ENCODE measurements at places on chromosomes 11 and 22.

GRCh38 chr11:79439886-79440570 is 802 bp downstream of the TENM4 start:
- no peak for DNase-seq

DNA sequence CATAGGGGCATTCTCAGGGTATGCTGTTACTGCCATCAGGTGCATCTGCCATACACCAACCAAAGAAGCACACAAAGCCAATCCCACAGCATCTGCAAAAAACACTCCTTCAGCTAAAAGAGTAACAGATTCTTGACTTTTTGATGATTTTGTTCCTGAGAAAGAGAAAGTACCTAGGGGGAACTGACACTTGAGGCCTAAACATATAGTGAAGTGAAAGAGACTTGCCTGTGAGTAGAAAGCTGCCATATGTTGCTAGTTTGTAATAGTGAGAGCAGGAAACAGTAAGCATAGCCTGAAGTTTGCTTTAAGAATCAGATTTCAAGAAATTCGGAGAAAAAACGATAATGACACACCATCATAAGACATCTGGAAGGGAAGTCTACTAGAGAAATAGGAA is 97.9 kb upstream of the CTSC start:
- DNase-seq, result no peak

DNA sequence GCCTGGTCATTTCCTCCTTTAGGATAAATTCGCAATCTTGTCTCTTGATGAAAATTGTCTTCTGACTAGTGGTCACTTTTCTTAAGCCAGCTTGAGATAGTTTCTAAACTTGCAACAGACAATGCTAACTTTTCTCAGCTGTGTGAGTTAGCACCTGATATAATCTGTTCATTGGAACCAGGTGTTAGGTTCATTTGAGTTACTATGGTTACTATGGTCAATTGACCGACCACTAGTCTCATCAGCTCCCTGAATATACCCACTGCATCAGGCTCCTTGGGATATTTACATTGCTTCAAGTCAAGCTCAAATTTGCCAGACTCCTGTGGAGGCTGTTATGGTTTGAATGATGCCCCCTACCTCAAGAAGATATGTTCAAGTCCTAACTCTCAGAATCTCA is 54.5 kb downstream of the SC5D start:
- DNase-seq, result no peak

DNA sequence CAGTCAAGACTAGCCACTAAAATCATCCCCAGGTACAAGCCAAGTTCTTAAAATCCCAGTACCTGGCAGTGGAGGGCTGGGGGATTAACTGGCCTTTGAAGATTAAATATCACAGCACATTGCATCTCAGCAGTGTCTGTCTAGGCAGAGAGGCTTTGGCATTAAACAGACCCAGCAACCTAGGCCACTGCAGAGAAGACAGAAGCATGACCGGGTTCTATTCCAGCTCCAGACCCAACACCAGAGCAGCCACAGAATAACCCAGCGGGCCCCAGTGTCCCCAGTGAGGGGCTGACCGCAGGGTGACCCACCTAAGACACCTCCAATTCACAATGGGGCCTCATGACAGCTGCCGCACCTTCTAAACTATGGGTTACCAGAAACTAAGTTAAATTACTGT is 88.2 kb downstream of the SHANK2 start:
- no peak for DNase-seq

DNA sequence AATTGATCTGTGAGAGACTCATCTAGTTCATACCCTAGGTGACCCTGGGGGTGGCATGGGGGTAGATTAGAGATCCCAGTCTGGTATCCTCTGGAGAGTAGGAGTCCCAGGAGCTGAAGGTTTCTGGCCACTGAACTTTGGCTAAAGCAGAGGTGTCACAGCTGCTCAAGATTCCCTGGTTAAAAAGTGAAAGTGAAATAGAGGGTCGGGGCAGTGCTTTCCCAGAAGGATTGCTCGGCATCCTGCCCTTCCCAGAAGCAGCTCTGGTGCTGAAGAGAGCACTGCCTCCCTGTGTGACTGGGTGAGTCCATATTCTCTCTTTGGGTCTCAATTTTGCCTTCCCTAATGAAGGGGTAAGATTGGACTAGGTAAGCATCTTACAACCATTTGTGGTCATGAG is 653 bp downstream of the IL18BP start:
- no peak for DNase-seq

DNA sequence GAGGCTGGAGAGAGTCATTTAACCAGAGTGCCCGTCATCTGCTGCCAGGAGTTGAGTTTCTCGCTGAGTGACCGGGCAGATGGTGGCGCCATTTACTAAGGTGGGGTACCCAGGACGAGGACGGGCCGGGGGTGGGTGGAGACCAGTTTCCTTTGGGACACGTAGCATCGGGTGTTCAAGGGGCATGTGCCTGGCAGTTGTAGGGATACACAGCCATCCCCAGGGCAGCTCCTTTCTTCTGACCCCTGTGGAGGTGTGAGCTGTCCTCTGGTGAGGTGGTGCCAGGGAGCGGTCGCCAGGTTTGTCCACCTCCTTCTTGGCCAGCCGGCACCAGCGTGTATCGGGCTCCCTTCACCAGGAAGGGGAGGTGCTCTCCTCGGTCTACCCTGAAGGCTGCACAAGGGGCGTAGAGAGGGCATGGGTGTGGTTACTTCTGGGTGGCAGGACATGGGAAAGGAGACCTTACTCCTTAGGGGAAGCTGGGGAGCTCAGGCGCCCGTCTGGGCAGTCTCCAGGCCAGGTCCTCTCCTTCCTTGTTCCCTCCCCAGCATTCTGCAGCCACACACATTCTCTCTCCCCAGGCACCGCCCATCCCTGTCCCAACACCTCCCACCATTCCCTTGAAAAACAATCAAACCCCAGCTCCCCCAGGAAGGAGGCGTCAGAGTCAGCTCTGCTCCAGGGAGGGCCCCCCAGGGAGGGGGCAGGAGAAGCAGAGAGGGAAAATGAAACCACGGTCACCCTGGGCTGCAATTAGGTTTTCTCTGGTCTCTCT is 10.3 kb upstream of the MB start:
- DNase-seq, result peak; percentile 91

GRCh38 chr22:46929710-46930204 is 167.3 kb downstream of the TBC1D22A start:
- DNase-seq, result no peak

GRCh38 chr22:49091451-49091850 is 736.2 kb downstream of the BRD1 start:
- DNase-seq, result no peak

- no peak for DNase-seq
Measured at GRCh38 chr11:57978686-57979531, 44.8 kb upstream of the OR9Q1 start.

DNA sequence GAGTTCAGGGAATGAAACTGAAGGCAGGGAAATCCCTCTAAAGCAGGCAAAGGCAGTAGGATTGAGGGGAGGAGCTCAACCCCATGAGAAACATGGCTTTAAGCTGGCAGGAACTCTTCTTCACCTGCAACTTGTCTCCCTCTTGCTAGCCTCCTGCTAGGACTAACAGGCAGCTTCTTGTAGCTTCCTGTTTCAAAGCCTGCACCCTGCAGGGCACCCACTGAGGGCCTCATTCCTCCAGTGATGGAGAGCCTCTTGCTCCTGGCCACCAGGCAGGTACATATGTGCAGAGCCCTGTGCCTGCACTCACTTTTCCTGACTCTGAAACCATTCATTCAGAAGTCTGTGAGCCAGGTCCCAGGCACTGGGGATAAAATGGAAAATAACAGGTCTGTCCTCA is 137.0 kb downstream of the SERGEF start:
- DNase-seq, result no peak

- peak; percentile 90 for DNase-seq
Measured at GRCh38 chr11:62553080-62553838, 6.7 kb upstream of the AHNAK start.

- no peak for DNase-seq
Measured at GRCh38 chr22:37213941-37214730, 1.9 kb upstream of the SSTR3 start.

DNA sequence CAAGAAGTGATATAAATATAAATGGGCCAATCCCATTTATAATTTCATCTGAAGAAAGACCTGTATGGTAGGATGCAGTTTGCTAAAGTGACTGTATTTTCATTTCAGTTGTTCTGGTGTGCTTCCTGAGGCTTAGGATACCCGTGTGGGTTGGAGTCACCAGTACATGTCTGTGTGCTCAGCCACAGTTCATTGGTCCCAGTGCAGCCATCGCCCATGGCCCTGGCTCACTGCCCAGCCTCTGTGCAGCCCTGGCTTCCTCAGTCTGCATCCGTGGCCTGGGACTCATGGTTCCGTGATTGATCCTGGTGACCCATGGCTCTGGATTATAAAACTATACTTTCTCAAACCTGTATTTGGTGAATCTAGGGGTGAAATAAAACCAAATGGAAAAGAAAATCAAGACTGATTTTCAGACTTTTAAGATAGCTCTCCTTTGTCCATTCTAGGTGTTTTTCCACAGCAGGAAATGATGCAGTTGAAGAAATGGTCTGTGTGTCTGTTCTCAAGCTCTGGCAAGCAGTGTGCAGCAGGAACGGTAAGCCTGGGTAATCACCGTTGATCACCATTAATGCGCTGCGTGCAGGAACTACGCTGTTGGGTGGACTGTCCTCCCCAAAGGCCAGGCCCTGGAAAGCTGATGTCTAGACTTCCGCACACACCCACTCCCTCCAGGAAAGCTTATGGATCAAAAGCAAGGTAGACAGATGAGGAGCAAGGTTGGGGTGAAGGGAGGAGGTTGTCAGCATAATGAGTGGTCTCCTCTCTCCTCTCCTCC is 27.2 kb downstream of the TTC12 start:
- DNase-seq, result no peak

GRCh38 chr22:35835267-35835997 is 117.8 kb downstream of the APOL5 start:
- no peak for DNase-seq

GRCh38 chr22:49826603-49827270 is 936 bp downstream of the BRD1 start:
- no peak for DNase-seq

DNA sequence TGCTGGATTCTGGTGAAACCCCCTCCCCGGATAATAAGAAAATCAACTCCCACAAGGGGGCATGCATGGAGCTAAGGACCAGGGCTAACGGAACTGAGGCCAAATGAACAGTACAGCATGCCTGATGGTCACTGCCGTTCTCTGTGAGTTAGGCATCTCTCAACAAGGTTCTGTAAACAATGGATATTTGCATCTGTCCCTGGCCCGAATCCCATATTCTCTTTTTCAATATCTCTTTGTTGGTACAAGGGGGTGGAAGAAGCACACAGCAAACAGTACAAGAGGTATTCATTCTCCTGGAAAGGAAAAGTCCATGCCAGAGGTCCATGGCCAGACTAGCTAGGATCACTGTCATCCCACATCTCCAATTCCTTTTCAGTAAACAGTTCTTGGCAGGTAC is 32.2 kb upstream of the APOA1 start:
- no peak for DNase-seq

DNA sequence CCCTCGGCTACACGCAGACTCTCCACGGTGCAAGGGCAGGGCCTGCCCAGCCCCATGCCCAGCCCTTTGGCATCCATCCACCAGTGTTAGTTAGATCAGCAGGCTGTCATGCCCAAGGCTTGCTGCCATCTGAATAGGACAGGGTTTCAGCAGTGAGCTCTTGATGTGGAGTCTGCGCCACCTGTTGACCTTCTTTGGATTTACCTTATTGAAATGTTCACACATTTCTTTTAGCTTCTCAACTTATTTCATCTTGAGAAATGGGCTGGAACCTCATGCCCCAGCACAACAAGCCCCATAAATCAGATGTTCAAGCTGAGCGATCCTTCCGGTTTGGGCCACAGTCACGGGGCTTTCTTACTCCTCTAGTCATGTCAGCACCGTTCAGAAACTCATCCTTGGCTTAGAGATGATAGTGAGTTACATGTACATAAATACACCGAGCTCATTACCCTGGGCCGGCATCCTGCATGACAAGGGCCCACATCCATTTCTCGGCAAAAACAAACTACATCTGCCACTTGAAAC is 61.7 kb downstream of the PARVB start:
- peak; percentile 29 for DNase-seq

- DNase-seq, result no peak
Measured at GRCh38 chr11:47001781-47002181, 65.2 kb downstream of the CSTPP1 start.

GRCh38 chr11:59078435-59078834 is 7.7 kb upstream of the GLYATL1B start:
- DNase-seq, result no peak

GRCh38 chr22:44033694-44034093 is 9.6 kb downstream of the PARVB start:
- DNase-seq, result no peak

- peak; percentile 14 for DNase-seq
Measured at GRCh38 chr11:6812390-6813005, 13.0 kb upstream of the OR6A2 start.

- DNase-seq, result no peak
Measured at GRCh38 chr11:69878927-69879728, 59.9 kb upstream of the FGF3 start.

GRCh38 chr11:10696468-10697322 is 3.1 kb upstream of the IRAG1 start:
- DNase-seq, result no peak

GRCh38 chr11:72069787-72070251 is 10.5 kb downstream of the NUMA1 start:
- DNase-seq, result peak; percentile 75

DNA sequence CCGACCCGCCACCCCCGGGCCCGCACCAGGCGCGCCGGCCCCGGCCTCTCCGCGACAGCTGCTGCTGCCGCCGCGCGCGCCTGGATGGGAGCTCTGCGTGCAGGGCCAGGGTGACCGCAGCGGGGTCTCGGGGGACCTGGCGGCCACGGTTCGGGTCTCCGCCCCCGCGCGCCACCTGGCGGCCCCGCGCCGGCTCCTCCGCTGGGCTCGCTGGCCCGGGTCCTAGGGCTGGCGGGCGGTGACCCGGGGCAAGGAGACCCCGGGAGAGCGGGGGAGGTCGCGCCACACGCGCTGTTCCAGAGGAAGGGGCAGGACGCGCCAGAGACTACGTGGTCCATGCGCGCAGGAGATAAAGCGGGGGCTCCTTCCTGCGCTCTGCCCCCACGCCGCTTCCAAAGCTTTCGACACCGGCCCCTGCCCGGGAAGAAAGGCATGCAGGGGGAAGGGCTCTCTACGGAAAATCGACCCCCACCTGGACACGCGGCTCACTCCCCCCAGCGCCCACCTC is 562 bp downstream of the SHANK2 start:
- no peak for DNase-seq

Data from GM04504 (cell line).